H9 (cell line): ENCODE measurements at places on chromosomes 7 and 10.

DNA sequence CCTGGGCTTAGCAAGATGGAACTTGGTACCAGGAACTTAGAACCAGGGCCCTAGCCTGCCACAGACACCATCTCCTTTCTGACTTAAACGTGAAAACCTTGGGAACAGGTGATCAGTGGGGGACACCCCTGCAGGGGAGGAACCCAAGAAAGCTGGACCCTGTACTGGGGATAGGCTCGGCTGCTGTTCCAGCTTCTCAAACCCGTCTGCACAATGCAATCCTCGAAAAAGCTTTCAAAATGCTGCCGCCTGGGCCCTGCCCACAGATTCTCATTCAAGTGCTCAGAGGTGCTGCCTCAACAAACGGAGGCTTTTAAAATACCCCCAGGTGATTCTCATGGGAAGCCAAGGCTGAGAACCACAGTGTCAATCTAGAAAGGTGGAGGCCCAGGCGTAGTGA lies 169.7 kb downstream of the ARHGAP21 start:
- DNase-seq = no peak
- H3K27me3 ChIP-seq = no peaks in the 10 kb centered on the region

GRCh38 chr10:118511711-118512110 lies 83.7 kb downstream of the PRLHR start:
- no peak for DNase-seq
- no peak overlapping the region for H3K27ac ChIP-seq
- no peaks in the 10 kb centered on the region for H3K4me1 ChIP-seq
- no peaks in the 10 kb centered on the region for H3K27me3 ChIP-seq

GRCh38 chr7:9488555-9488954 lies 1055.1 kb downstream of the NXPH1 start:
- DNase-seq = no peak

GRCh38 chr7:4791738-4792536 lies 16.5 kb downstream of the AP5Z1 start:
- peak; percentile 91 for DNase-seq
- H3K4me1 ChIP-seq = no peaks in the 10 kb centered on the region
- no peaks in the 10 kb centered on the region for H3K27me3 ChIP-seq
- no peak overlapping the region for H3K27ac ChIP-seq

- 0 out of 2 replicates have a peak, but pooled peaks cover 6% of the 10 kb centered on the region for H3K4me1 ChIP-seq
- H3K4me3 ChIP-seq = peak overlapping the region; percentile 89
- H3K36me3 ChIP-seq = peaks cover 5% of the 10 kb centered on the region
- H3K27ac ChIP-seq = no peak overlapping the region
- H3K27me3 ChIP-seq = no peaks in the 10 kb centered on the region
- no peak for DNase-seq
Measured at GRCh38 chr7:143884241-143884968, 17.6 kb downstream of the TCAF1 start.

GRCh38 chr7:152423991-152424347 lies 11.8 kb downstream of the KMT2C start:
- no peak overlapping the region for H3K27ac ChIP-seq
- no peaks in the 10 kb centered on the region for H3K27me3 ChIP-seq
- peaks cover 14% of the 10 kb centered on the region for H3K36me3 ChIP-seq
- H3K4me3 ChIP-seq = no peak overlapping the region
- no peaks in the 10 kb centered on the region; the same call in 1 of the 2 replicates for H3K4me1 ChIP-seq

- H3K4me3 ChIP-seq = no peak overlapping the region
- H3K4me1 ChIP-seq = no peaks in the 10 kb centered on the region
- no peak for DNase-seq
- H3K27me3 ChIP-seq = no peaks in the 10 kb centered on the region
Measured at GRCh38 chr7:17016402-17017010, 134.7 kb upstream of the AGR3 start.

DNA sequence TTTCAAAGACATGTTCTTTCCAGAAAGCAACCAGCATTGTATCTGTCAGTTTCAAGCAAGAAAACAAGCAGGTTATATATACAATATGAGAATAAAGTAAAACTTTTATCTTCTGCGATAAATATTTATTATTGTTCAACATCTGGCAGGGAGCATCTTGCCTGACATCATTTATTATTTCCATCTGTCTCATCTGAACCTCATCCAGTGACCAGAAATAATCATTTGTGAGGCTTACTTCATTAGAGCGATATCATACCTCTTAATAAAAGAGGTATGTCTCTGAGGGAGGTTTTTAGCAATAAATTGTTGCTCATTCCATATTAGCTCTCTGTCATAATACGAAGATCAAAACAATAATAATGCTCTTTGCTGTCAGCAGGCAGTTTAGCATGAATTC lies 226.1 kb downstream of the CDC14C start:
- no peaks in the 10 kb centered on the region for H3K4me1 ChIP-seq
- no peaks in the 10 kb centered on the region for H3K27me3 ChIP-seq
- no peak overlapping the region for H3K27ac ChIP-seq
- no peak for DNase-seq
- H3K36me3 ChIP-seq = no peaks in the 10 kb centered on the region

DNA sequence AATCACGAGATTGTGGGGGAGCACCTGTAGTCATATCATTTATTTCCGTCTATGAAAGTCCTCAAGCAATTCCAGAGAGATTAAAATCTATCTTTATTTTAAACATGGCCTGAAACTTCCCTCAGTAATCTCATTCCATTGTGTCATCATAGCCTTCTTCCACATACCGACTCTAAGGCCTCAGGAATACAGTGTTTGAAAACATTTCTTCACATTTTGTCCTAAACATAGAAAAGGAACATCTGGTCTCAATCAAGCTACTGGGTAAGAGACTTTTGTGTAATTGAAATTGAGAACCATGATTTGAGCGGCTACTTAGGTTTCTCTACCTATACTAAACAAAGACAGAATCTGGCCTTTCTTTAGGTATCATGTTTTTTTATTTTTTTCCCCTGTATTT lies 78.0 kb upstream of the ELMO1 start:
- no peaks in the 10 kb centered on the region for H3K27me3 ChIP-seq
- DNase-seq = no peak
- 0 out of 2 replicates have a peak, but pooled peaks cover 4% of the 10 kb centered on the region for H3K4me1 ChIP-seq
- no peaks in the 10 kb centered on the region for H3K36me3 ChIP-seq
- H3K27ac ChIP-seq = no peak overlapping the region

GRCh38 chr7:151455690-151456089 lies 15.7 kb upstream of the CRYGN start:
- DNase-seq = no peak
- peaks cover 8% of the 10 kb centered on the region for H3K36me3 ChIP-seq
- H3K4me1 ChIP-seq = peaks cover 8% of the 10 kb centered on the region; the same call in 1 of the 2 replicates
- no peak overlapping the region for H3K27ac ChIP-seq
- no peaks in the 10 kb centered on the region for H3K27me3 ChIP-seq
- no peak overlapping the region for H3K4me3 ChIP-seq

- no peaks in the 10 kb centered on the region for H3K4me1 ChIP-seq
- no peak overlapping the region for H3K4me3 ChIP-seq
- H3K27me3 ChIP-seq = no peaks in the 10 kb centered on the region
- H3K36me3 ChIP-seq = peaks cover 5% of the 10 kb centered on the region; the same call in 2 of the 3 replicates
- no peak overlapping the region for H3K27ac ChIP-seq
Measured at GRCh38 chr7:158538156-158538946, 49.3 kb downstream of the PTPRN2 start.

DNA sequence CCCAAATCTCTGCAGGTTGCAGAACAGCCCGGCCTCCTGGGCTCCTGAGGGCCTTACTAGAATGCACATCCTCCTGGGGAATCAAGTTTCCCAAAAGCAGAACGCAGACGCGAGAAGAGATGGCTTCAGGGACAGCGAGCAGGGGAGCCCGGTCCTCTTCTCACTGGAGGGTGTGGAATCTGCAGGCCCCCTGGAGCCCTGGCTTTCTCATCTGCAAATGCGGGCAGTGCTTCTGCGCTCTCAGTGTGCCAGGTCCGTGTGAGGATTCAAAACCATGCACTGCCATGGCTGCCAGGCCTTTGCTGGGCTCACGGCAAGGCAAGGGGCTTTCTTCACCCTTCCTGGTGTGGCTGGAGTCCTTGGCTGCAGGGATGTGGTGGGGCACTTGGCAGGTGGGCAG lies 330.9 kb upstream of the MKI67 start:
- H3K36me3 ChIP-seq = no peaks in the 10 kb centered on the region
- no peak overlapping the region for H3K27ac ChIP-seq
- no peak overlapping the region for H3K4me3 ChIP-seq
- DNase-seq = no peak
- no peaks in the 10 kb centered on the region for H3K27me3 ChIP-seq

- no peak for DNase-seq
- peaks cover 16% of the 10 kb centered on the region; the same call in 1 of the 2 replicates for H3K27me3 ChIP-seq
- peaks cover 2% of the 10 kb centered on the region; the same call in 1 of the 2 replicates for H3K4me1 ChIP-seq
- H3K27ac ChIP-seq = no peak overlapping the region
- H3K36me3 ChIP-seq = no peaks in the 10 kb centered on the region
Measured at GRCh38 chr10:116278846-116279245, 5.8 kb upstream of the GFRA1 start.

DNA sequence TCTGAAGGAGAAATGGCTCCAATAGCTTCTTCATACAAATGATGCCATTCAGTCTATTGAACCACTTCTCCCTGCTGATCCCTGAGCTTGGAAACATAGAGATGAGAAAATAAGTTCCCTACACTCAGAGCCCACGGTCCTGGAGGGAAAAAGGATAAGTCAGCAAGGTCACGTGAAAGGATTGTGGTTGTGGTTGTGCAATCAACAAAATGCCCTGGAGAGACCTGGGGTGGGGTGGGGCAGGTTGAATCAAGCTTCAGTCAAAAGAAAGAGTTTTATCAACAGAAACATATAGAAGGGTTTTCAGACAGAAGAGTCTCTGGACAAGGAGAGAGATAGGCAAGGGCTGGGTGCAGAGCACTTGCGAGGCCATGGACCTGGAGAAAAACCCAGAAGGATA lies 30.1 kb downstream of the C10orf90 start:
- no peak overlapping the region for H3K27ac ChIP-seq
- H3K4me1 ChIP-seq = no peaks in the 10 kb centered on the region
- no peak for DNase-seq
- no peaks in the 10 kb centered on the region for H3K36me3 ChIP-seq
- H3K4me3 ChIP-seq = no peak overlapping the region
- H3K27me3 ChIP-seq = no peaks in the 10 kb centered on the region

DNA sequence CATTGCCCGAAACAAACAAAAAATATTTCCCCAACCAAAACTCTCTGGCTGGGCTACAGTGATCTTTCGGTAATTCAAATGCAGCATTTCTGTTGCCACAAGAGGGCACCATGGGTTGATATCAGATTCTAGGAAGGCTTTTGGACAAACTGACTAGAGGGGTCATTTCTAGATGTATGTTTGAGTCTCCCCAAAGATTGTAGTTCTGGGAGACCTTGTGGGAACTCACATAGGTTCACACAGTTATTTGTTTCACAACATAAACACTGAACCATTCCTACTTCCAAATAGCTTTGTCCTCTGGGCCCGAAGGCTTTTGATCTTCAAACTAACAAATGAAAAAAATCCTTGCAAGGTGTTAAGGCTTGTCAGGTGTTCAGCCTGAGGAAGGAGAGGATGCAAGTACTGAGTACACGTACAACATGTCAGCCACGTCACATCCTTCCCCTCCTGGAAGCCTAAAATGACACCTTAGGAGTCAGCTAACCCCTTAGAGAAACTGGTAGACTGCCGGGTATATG lies 37.0 kb upstream of the IL15RA start:
- H3K27ac ChIP-seq = no peak overlapping the region
- peak; percentile 49 for DNase-seq
- no peaks in the 10 kb centered on the region for H3K36me3 ChIP-seq
- no peaks in the 10 kb centered on the region for H3K27me3 ChIP-seq
- no peak overlapping the region for H3K4me3 ChIP-seq

DNA sequence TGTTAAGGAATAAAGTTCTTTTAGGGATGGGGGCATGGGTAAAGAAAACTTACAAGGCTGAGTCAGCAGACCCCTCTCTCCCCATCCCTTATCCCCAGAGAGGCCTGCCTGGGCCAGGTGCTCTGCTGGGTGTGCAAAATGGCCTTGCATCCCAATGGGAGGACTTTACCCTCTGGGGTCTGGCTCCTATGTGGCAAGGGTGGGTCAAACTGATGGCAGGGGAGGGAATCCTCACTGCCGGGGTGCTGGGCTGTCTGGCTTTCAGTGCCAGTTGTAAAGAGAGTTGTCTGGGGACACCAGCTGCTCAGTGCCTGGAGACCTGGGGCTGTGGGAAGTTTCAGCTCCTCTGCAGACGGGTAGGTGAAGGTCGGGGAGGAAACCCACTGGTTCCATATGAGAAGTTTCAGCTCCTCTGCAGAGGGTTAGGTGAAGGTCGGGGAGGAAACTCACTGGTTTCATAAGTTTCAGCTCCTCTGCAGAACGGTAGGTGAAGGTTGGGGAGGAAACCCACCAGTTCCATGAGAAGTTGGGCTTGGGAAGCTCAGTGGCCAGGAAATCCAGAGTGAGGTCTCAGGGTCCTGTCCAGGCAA lies 127.2 kb upstream of the PODXL start:
- H3K27me3 ChIP-seq = no peaks in the 10 kb centered on the region
- no peak for DNase-seq
- peaks cover 2% of the 10 kb centered on the region; the same call in 1 of the 3 replicates for H3K36me3 ChIP-seq

- peak within 1 kb of the TSS; percentile 67 for H3K4me3 ChIP-seq
- H3K36me3 ChIP-seq = no peaks in the 10 kb centered on the region
- no peak within 1 kb of the TSS for H3K27ac ChIP-seq
- peaks cover 6% of the 10 kb centered on the region; the same call in 1 of the 2 replicates for H3K27me3 ChIP-seq
- H3K4me1 ChIP-seq = peaks cover 7% of the 10 kb centered on the region; the same call in 1 of the 2 replicates
Measured at GRCh38 chr7:30682212-30683083, at the start of gene CRHR2. CRHR2 (minus strand) TSS chr7:30682456; CDS start chr7:30682280, 176 bp downstream.

- H3K4me3 ChIP-seq = no peak overlapping the region
- DNase-seq = no peak
- no peaks in the 10 kb centered on the region for H3K36me3 ChIP-seq
- no peaks in the 10 kb centered on the region for H3K27me3 ChIP-seq
Measured at GRCh38 chr10:78555128-78555527, 513.6 kb upstream of the ZMIZ1 start.

DNA sequence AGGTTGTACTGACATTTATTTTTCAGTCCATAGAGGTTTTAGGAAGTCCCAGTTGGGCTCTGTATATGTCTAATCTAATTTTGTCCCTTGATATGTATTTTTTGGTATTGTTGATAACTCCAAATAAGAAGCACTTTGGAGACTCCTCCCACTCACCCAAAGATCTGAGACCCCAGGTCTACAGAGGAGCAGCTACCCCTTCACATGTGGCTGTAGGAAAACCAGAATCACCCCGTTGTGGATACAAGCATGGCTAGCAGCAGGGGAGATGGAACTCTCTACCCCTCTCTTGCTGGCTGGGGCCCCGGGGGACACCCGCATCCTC lies 9.4 kb downstream of the HHEX start:
- H3K36me3 ChIP-seq = peaks cover 5% of the 10 kb centered on the region; the same call in 1 of the 2 replicates
- no peak for DNase-seq
- peak overlapping the region; percentile 76 for H3K4me3 ChIP-seq
- no peaks in the 10 kb centered on the region for H3K4me1 ChIP-seq
- H3K27me3 ChIP-seq = peaks cover 30% of the 10 kb centered on the region
- no peak overlapping the region for H3K27ac ChIP-seq

- no peak overlapping the region for H3K27ac ChIP-seq
- no peak overlapping the region for H3K4me3 ChIP-seq
- DNase-seq = no peak
- peaks cover 31% of the 10 kb centered on the region; the same call in 1 of the 2 replicates for H3K4me1 ChIP-seq
- H3K27me3 ChIP-seq = no peaks in the 10 kb centered on the region
- peaks cover under 1% of the 10 kb centered on the region; the same call in 1 of the 2 replicates for H3K36me3 ChIP-seq
Measured at GRCh38 chr7:2805213-2805944, 38.7 kb downstream of the GNA12 start.

GRCh38 chr10:49360271-49361177 lies 35.4 kb downstream of the DRGX start:
- peaks cover 4% of the 10 kb centered on the region for H3K4me1 ChIP-seq
- no peak overlapping the region for H3K27ac ChIP-seq
- DNase-seq = peak; percentile 46
- no peaks in the 10 kb centered on the region for H3K27me3 ChIP-seq
- H3K4me3 ChIP-seq = no peak overlapping the region

GRCh38 chr7:148566736-148567135 lies 23.8 kb upstream of the C7orf33 start:
- no peak overlapping the region for H3K27ac ChIP-seq
- H3K36me3 ChIP-seq = peaks cover 13% of the 10 kb centered on the region
